AG04450 (cell line): ENCODE measurements at places on chromosomes 7 and 10.

- DNase-seq: no peak
These were observed 333 bp downstream of the SMNDC1 start for GRCh38 chr10:110304394-110304779.

- no peak for DNase-seq
These were observed 329.3 kb downstream of the ARL4A start for GRCh38 chr7:13016592-13017332.

GRCh38 chr7:34104115-34104514, 198.8 kb downstream of the BMPER start:
- no peak for DNase-seq

DNA sequence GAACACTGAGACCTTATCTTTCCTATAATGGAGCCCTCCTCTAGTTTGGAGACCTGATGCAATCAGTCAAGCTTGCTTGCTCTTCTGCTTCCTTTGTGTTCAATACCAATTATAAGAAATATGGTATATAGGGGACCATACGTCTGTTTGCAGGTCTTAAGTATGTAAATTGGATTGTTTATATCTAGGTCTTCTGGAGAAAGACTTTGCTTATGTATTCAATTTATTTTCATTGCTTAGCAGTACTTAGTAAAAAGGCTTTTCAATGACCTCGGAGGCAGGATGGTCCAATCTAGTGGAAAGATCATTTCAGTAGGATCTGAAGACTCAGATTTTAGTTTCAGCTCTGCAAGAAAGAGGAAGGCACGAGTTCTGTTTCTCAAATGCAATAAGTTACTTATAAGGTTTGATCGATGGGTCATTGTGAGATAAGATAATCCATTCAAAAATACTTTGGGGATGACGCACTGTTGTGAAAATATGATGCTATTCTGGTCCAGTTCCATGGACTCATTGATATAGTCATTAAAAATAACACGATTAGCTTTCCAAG, 571.6 kb downstream of the SH2D4B start:
- DNase-seq: no peak

GRCh38 chr7:151550656-151551286, 31.1 kb upstream of the RHEB start:
- DNase-seq: peak; percentile 79

DNA sequence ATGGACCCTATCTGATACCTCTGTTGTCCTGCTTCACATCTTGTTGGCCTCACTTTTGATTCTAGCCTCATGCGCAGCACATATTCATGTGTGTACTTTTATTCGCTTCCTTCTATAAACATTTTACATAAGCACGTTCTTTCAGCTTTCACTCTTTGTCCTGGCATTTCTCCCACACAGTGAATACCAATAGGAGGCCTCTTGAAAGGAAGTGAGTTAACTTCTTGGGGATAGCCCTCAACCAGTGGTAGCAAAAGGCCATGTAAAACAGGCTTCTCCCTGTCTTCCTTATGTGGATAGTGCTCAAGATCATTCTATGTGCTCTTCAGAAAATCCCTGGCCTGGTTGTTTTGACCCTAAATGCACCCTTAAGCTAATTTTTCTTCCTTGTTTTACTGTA, 633.9 kb upstream of the MBL2 start:
- DNase-seq: no peak

GRCh38 chr10:74063256-74063655, 65.3 kb downstream of the VCL start:
- DNase-seq: no peak

DNA sequence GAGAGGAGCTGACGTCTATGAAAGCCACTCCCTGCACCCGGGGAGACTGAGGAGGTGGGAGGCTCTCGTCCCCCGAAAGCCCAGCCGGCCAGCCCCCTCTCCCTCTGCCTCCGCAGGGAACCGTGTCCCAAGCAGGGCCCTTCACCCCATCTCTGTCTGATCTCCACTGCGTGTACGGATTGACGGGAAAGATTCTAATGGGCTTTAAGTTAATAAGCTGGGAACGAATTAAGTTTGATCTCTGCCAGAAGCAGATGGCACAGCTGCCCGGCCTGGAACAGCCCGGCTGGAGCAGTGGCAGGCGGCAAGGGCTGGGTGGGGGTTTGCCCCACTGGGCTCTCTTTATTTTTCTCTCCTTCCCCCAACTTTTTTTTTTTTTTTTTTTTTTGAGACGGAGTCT, 6.1 kb upstream of the SLC29A4 start:
- DNase-seq: no peak

GRCh38 chr7:101702362-101702850, 73.3 kb upstream of the MYL10 start:
- no peak for DNase-seq

- peak; percentile 74 for DNase-seq
These were observed 155.5 kb downstream of the RNF216 start for GRCh38 chr7:5625938-5626337.

GRCh38 chr7:6172224-6172909, 100.1 kb downstream of the CYTH3 start:
- no peak for DNase-seq

- DNase-seq: no peak
These were observed 12.7 kb downstream of the FAS start for GRCh38 chr10:89003344-89003743.

DNA sequence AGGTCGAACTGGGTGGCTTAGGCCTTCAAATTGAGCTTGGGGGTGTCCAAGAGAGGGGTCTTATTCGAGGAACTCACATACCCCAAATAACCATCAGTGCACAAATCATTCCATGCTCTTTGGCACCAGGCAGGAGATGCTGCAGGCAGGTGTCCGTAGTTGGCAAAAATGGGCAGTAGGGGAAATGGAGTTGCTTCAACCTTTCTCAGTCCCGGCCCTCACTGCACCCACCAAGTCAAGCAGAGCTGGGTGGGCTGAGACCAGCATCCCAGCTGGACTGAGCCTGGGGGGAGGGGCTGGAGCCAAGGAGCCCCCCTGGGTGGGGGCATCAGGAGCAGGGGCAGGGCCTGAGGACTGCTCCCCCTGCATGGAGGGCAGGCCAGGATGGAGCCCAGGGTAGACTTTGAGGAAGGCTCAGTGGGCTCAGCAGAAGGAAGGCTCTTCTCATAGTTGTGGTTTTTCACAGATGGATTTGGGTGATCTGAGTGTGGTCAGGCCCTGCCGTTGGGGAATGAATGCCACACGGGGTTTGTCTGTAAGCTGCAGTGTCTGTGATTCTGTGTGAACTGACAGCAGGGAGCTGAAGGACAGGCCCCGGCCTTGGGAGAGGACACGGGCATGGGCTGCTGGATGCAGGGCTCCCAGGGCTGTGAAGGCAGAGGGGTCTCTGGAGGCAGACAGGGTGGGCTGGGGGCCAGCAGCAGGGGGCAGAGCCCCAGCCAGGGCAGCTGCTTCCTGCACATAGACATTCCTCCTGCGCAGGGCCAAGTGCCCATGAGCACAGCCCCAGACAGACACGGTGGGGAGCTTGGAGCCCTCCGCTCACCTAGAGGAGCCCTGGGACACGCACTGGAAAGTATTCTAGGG, 144.5 kb downstream of the ADCY1 start:
- no peak for DNase-seq

GRCh38 chr7:17638727-17639126, 301.6 kb downstream of the SNX13 start:
- DNase-seq: no peak

DNA sequence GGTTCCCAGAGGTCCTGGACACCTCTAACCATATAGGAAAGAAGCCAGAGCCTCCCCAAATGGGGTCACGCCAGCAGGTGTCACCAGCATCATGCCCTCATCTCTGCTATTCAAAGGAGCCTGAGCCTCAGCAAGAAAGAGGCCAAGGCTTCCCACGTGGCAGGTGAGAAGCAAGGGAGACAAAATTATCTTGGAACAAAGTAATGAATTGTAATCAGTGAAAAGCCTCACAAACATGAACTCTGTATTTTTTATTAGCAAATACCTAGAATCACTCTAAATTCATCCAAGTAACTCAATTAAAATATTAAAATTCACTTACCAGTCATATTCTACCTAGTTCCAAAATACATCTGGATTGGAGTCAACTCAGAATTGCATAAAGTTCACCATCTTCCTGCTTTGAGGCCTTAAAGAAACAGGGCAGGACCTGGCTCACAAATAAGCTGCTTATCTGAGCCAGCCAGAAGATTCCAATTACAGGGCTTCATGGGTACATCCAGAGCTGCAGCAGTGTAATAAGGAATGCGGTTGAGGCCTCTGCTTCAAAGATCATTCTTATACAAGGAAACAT, 68.7 kb downstream of the SGMS1 start:
- DNase-seq: no peak

GRCh38 chr10:108490944-108491343, 1326.4 kb upstream of the SORCS1 start:
- DNase-seq: no peak

- DNase-seq: no peak
These were observed 431.2 kb downstream of the PAXIP1 start for GRCh38 chr7:154571772-154572171.

GRCh38 chr10:127534496-127534895, 14.6 kb upstream of the NPS start:
- no peak for DNase-seq

- DNase-seq: no peak
These were observed 248.8 kb upstream of the SMIM30 start for GRCh38 chr7:113367041-113367586.

- no peak for DNase-seq
These were observed 81.1 kb downstream of the SDHAF3 start for GRCh38 chr7:97198596-97198995.

DNA sequence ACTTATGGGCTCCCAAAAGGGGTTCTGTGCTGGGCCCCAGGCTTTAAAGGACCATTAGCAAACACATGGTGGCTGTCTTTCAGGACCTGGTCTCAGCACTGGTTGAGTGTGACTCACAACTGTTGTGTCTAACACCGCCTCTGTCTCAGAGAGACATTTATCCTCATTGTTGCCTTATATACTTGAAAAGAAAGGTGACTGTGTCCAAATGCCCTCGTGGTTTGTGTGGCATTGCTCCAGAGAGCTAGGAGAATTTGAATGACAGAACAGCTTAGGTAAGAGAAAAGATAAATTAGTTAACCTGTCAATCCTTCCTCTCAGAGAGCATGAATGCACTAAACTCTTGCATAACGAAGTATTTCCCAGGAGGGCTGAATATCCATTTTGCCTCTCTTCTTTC, 14.5 kb upstream of the FAM13C start:
- DNase-seq: no peak

DNA sequence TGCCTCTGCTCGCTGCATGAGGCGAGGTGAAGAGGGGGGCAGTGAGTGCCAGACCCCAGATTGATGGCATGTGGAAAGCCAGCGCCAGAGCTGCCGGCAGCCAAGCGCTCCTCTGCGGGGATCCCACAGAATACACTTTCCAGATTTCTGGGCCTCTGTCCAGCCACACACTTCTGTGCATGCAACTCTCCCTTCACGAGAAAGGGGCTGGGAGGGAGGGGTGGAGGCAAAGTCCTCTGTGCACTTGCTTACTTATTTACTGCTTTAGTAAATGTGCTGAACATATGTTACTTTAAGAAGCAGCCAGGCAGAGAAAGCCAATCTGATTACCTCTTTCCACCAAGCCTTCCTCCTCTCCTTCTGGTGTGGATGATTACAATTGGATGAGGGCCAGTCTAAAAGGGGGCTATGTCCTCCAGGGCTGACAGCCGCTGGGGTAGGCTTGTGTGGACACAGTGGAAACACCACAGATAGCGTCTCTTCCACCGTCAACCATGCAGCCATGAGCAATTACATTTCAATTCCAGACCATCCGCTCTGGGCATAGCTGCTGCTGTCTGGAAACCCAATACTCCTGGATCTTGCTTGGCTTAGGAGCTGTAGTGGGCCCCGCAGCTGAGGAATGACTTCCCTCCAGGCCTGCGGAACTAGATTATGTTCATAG, 322.8 kb upstream of the ANKRD30A start:
- DNase-seq: no peak

DNA sequence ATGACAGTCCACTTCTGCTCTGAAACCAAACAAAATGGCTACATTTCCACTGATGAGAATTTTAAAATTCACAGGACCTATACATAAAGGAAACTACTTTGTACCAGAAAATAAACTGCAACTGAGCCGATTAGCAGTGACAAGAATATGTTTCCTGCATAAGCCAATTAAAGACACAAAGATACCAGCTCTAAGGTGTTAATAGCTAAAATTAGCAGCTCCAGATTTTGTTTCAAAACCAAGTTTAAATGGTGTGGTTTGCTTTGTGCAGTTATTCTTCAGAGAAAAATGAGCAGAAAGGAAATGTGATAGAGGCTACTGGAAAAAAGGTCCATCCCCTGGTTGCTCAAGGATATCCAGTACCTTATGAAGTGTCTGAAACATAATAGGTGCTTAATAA, 123.2 kb downstream of the ANK3 start:
- no peak for DNase-seq

GRCh38 chr10:67788028-67788886, 49.7 kb downstream of the DNAJC12 start:
- no peak for DNase-seq

DNA sequence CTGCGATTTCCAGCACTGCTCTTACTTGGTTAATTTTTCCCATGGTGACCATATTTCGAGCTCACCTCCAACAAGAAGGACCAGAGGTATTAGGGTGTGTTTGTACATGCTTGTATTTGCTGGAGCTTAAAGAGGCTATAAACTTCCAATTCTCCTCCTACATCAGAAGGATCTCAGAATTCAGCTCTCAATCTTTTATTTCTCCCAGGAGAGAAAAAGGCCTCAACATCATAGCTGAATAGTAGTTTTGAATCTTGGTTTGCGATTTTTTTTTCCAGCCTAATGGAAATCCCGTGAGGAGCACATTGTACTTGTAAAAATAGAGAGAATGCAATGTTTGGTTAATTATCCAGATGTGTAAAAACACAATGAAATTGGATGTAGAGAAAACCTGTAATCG, 69.7 kb downstream of the CPVL start:
- no peak for DNase-seq

- DNase-seq: no peak
These were observed 652.6 kb downstream of the SORCS1 start for GRCh38 chr10:106511917-106512316.

DNA sequence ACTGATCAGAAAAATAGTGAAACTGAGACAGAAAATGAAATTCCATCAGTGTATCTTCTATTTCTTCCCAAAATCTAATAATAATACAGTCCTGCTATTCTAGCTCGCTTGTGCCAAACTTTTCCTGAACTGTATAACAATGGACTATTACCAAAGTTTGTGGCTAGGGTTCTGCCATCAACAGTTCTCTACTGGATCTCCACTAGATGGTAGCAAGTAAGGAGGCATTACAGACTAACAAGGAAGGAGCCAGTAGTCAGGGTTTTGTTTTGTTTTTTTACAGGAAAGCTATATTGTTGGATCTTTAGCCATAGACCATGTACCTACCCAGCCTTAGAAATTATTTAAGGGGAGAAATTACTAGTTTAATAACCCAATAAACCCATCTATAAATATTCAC, 10.8 kb downstream of the MTERF1 start:
- DNase-seq: no peak

DNA sequence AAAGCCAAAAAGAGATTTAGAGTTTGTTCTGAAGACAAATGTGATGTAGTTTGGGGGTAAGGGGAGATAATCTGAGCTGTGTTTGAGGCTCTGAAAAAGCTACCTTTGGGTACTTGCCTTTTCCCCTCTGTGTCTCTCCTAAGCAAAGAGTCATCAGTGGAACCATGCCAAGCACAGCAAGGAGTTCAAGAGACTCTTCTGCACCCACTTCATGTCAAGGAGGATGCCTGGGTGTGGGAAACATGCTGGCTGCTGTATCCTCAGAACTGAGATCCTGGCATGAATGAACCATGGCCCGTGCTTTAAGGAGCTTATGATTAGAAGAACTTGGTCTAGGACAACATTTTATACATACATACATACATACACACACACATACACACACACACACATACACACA, 142.9 kb downstream of the NOC3L start:
- DNase-seq: no peak
